ENCODE measurements at places on chromosomes 2 and 18.

DNA sequence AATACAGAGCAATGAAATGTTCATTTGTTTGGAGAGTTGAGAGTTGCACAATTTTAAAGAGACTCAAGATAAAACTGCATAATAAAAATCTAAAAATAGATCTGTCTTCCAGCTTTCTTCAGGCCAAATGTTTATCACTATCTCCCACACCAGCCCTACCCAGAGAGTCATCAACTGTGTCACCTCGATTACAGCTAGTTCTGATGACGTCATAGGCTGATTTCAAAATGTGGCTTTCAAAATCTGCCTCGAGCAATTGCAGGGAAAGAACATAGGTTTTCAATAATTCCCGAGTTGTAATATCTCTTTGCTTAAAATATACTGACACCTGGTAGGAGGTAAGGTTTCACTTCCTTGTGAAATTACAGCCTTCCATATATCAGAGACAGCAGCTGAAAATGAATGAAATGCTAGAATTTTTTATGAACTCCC, 677.6 kb upstream of the ID2 start:
- no peaks in the 10 kb centered on the region for H3K36me3 ChIP-seq
- H3K27ac ChIP-seq = no peak overlapping the region
- H3K27me3 ChIP-seq = no peaks in the 10 kb centered on the region

DNA sequence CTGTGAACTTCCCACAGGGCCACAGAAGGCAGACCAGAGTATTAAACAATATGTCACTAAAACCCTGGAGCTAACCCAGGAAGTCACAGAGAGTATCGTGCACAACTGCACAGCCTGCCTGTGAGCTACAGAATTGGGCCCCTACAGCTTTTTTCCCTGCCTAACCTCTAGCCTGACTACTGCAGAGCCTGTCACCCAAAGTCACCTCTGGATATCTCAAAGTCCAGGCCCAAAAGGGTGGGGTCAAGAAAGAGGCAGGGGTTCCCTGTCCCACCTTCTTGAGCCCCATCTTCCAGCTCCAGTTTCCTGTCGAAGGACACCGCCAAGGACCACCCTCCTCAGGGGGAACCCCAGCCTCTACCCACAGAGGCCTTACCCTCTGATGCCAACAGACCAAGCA, 13.5 kb downstream of the GAD1 start:
- DNase-seq = no peak
- no peak overlapping the region for H3K4me3 ChIP-seq
- no peaks in the 10 kb centered on the region for H3K36me3 ChIP-seq

- no peak overlapping the region for H3K4me3 ChIP-seq
- H3K27ac ChIP-seq = no peak overlapping the region
- H3K27me3 ChIP-seq = no peaks in the 10 kb centered on the region
- H3K36me3 ChIP-seq = no peaks in the 10 kb centered on the region
Measured at GRCh38 chr18:70973626-70974025, 684.8 kb downstream of the SOCS6 start.

GRCh38 chr18:63617915-63618234, 26.2 kb downstream of the SERPINB4 start:
- H3K27ac ChIP-seq = no peak overlapping the region
- no peaks in the 10 kb centered on the region for H3K36me3 ChIP-seq
- H3K27me3 ChIP-seq = no peaks in the 10 kb centered on the region
- no peak for DNase-seq

Data from CD8-positive, alpha-beta memory T cell (primary cell).